ENCODE measurements at places on chromosomes 3 and 15. TPM values are rescaled to one million over a fixed set of nuclear protein-coding genes. Genes with fewer than 3 reads are reported as not detected.
A peak's percentile ranks its signal among the peaks of the same experiment; 100 is the strongest.

- no peaks in the 10 kb centered on the region for H3K36me3 ChIP-seq
- no peak for DNase-seq
- no peak overlapping the region for H3K27ac ChIP-seq
- H3K4me1 ChIP-seq = no peaks in the 10 kb centered on the region
- H3K27me3 ChIP-seq = peaks cover 2% of the 10 kb centered on the region
Observed at GRCh38 chr3:81723732-81724313, 37.6 kb downstream of the GBE1 start.

- H3K36me3 ChIP-seq = no peaks in the 10 kb centered on the region
- no peak overlapping the region for H3K4me3 ChIP-seq
- no peaks in the 10 kb centered on the region for H3K27me3 ChIP-seq
- H3K4me1 ChIP-seq = no peaks in the 10 kb centered on the region
- H3K27ac ChIP-seq = no peak overlapping the region
Observed at GRCh38 chr3:171959532-171960089, 79.8 kb upstream of the FNDC3B start.

Gene HTD2
- 7.4 TPM for total RNA-seq

DNA sequence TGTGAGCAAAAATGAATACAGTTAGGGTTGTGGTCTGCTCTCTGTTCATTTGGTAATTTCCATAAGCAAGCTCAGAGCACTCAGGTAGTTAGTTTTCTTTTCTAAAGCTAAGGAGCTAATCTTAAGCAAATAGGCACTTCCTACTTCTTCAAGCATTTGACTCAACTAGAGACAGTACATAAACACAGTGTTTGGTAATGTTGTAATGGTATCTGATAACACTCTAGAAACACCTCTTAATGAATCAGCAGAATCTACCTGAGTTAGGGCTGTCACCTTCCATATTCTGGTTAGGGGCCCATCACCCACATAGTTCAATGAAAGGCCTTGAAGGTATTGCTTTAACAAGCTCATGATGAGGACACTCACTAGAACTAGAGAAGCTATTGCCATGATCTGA lies 83.1 kb downstream of the PLCH1 start:
- H3K4me1 ChIP-seq = no peaks in the 10 kb centered on the region
- no peak overlapping the region for H3K27ac ChIP-seq
- no peaks in the 10 kb centered on the region for H3K36me3 ChIP-seq
- H3K4me3 ChIP-seq = no peak overlapping the region
- peaks cover 2% of the 10 kb centered on the region for H3K27me3 ChIP-seq
- no peak for DNase-seq

Gene SLC2A2
- not detected for total RNA-seq

DNA sequence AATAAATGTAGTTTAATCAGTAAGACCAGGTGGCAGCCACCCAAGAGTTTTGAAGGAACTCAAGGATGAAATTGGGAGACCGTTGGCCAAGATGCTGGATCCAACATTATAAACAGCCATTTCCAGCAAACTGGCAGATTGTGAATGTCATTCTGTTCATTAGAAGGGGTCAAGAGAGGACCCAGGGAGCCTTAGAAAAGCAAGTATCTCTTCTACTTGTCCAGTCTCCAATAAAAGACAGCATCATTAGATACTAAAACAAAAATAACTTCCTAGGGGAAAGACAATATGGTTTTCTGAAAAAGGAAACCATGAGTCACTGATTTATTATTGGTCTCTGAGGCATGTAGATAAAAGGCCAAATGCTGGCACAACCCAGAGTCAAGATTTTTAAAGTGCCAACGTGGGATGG lies 67.9 kb downstream of the GADL1 start:
- no peak overlapping the region for H3K4me3 ChIP-seq
- no peak for DNase-seq
- H3K36me3 ChIP-seq = no peaks in the 10 kb centered on the region
- no peaks in the 10 kb centered on the region for H3K4me1 ChIP-seq
- H3K27me3 ChIP-seq = no peaks in the 10 kb centered on the region

Gene LDHAL6B
- not detected for total RNA-seq

Gene SEMA3G
- total RNA-seq = 0.59 TPM

DNA sequence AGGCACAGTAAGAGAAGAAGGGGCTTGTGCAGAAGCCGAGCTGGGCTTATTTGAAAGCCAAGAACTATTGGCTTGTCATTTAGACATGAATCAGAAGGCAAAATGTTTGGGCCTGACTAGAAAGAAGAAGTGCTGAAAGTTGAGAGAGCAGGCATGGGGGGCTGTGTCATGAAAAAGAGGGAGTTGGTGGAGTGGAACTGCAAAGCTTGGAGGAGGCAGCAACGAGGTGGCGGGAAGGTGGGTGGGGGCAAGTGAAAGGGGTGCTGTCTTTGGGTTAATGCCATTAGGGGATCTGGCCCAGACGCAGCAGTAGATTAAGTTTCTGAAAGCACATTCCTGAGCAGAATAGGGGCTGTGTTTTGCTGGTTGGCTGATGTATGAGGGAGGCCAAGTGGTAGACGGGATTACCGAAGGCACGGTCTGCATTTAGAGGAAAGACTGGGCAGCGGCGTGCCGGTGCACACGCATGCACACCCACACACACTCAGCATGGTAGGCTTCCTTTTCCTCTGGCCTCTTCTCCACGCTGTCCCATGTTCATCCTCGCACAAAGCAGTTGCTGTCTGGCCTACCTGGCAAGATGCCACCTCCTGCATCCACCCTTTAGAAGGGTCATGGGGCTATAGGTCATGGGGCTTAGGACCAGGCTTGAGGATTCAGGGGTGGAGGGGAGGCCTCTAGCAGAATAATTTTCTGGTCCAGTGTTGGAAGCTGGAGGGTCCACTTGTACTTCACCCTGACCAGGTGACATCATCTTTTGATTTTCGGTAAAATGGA lies 43.0 kb downstream of the BOC start:
- H3K36me3 ChIP-seq = no peaks in the 10 kb centered on the region
- H3K27ac ChIP-seq = peak overlapping the region; percentile 29
- H3K4me1 ChIP-seq = peaks cover 33% of the 10 kb centered on the region
- H3K4me3 ChIP-seq = no peak overlapping the region
- peaks cover 2% of the 10 kb centered on the region for H3K27me3 ChIP-seq

Gene TPRG1
- 1.3 TPM for total RNA-seq

Gene APOD
- not detected for total RNA-seq

DNA sequence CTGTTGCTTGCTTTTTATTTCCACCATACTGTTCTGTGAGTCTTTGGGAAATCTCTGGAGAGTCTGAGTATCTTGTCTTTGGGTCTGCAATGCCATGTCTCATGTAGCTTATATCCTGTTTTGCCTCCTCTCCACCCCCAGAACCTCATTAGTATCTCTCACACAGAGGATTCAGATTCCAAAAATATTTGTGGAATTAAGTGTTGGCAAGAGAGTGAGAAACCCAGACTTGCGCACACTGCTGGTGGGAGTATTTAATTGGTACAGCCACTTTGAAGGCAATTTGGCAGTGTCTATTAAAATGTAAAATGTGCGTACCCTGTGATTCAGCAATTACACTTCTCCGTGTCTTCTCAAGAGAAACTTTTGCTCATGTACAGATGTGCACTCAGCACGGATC lies 68.6 kb downstream of the ZNF621 start:
- H3K27me3 ChIP-seq = no peaks in the 10 kb centered on the region
- H3K4me3 ChIP-seq = no peak overlapping the region
- no peaks in the 10 kb centered on the region for H3K36me3 ChIP-seq
- DNase-seq = no peak
- no peaks in the 10 kb centered on the region for H3K4me1 ChIP-seq

GRCh38 chr3:129603991-129604749 lies 2.3 kb downstream of the PLXND1 start:
- peak overlapping the region; percentile 72 for H3K4me3 ChIP-seq
- no peak for DNase-seq
- peaks cover 14% of the 10 kb centered on the region for H3K27me3 ChIP-seq
- H3K27ac ChIP-seq = peak overlapping the region; percentile 38

GRCh38 chr15:92528736-92529135 lies 126.8 kb downstream of the FAM174B start:
- DNase-seq = no peak
- no peak overlapping the region for H3K27ac ChIP-seq
- H3K4me3 ChIP-seq = no peak overlapping the region
- peaks cover 7% of the 10 kb centered on the region for H3K4me1 ChIP-seq
- peaks cover 22% of the 10 kb centered on the region for H3K36me3 ChIP-seq
- H3K27me3 ChIP-seq = peaks cover 2% of the 10 kb centered on the region

DNA sequence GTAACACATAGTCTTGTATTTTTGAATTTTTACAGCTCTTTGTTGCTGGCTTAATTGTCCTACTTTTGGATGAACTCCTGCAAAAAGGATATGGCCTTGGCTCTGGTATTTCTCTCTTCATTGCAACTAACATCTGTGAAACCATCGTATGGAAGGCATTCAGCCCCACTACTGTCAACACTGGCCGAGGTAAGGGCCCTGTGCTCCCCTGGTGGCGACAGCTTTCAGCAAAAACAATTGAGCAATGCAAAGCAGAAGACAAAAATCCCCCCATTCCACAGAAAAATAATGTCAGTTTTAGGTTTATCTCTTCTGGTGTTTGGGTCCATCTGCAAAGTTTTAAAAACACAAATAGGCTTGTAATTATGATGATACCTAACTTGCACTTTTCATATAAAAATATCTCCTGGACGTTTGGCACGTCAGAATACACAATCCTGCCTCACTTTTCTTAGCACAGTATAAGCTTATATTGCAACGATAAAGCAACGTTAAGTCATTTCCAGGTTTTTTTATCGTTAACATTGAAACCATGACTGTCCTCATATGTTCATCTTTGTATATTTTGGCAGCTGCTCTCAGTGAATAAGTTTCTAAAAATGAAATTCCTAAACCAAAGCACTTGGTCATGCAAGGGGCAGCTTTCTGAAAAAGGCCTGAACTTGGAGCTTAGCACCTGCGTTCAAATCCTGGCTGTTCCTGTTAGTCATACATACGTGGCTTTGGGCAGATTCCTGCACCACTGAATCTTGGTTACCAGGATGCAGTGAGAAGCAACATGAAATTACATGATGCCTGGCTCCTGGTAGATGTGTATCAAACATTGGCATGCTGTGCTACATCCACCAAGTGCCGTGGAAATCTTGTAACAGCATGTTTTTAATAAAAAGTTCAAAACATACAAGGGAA lies 8.5 kb downstream of the SEC61A1 start:
- H3K27me3 ChIP-seq = peaks cover 5% of the 10 kb centered on the region
- H3K27ac ChIP-seq = no peak overlapping the region
- no peak overlapping the region for H3K4me3 ChIP-seq
- H3K4me1 ChIP-seq = peaks cover 3% of the 10 kb centered on the region

Gene TRPM1
- not detected for total RNA-seq

DNA sequence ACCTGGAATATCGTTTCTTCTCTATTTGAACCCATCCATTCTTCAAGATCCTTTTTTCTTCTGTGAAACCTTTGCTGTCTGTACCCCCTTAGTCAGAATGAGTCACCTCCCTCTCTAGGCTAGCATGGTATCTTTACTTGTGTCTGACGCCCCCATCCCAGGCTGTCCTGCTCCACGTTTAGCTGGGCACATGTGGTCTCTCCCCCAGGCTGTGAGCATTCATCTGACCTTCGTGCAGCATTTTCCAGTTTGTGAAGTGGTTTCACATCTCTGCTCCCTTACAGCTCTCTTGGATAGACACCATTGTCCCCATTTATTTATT lies 14.3 kb upstream of the TLE3 start:
- peaks cover 9% of the 10 kb centered on the region for H3K4me1 ChIP-seq
- DNase-seq = no peak
- H3K27ac ChIP-seq = peak overlapping the region; percentile 78

GRCh38 chr3:1578124-1578806 lies 485.4 kb downstream of the CNTN6 start:
- no peak for DNase-seq
- H3K4me3 ChIP-seq = no peak overlapping the region
- no peak overlapping the region for H3K27ac ChIP-seq
- no peaks in the 10 kb centered on the region for H3K36me3 ChIP-seq
- no peaks in the 10 kb centered on the region for H3K27me3 ChIP-seq
- no peaks in the 10 kb centered on the region for H3K4me1 ChIP-seq

Gene GOLGA8N
- not detected for total RNA-seq

GRCh38 chr3:44948239-44948638 lies 27.7 kb downstream of the ZDHHC3 start:
- H3K27ac ChIP-seq = no peak overlapping the region
- no peaks in the 10 kb centered on the region for H3K36me3 ChIP-seq
- peaks cover 8% of the 10 kb centered on the region for H3K4me1 ChIP-seq
- no peak overlapping the region for H3K4me3 ChIP-seq

Gene GOLGA8S
- not detected for total RNA-seq

DNA sequence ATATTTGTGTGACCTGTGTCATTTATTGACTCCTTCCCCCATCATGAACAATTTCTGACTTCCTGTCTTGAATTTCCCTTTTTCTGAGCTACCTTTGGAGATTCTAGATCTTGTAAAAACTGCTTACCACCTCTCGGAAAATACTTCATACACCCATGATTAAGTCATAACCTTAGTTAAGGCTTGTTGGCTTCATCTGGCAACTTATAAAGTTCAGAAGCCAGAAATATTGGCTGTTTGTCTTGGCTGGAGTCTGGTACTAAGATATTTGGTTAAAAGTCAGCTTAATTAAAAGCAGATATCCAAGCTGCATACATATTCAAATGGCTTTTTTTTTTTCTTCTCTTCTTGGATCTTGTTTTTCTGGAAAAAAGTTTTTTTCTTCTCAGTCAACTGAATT lies 37.3 kb upstream of the B3GALNT1 start:
- no peak overlapping the region for H3K27ac ChIP-seq
- H3K4me1 ChIP-seq = no peaks in the 10 kb centered on the region
- H3K36me3 ChIP-seq = peaks cover 13% of the 10 kb centered on the region
- no peak for DNase-seq
- peaks cover under 1% of the 10 kb centered on the region for H3K27me3 ChIP-seq

- no peaks in the 10 kb centered on the region for H3K4me1 ChIP-seq
- DNase-seq = no peak
- H3K27ac ChIP-seq = no peak overlapping the region
- no peaks in the 10 kb centered on the region for H3K27me3 ChIP-seq
Observed at GRCh38 chr3:88044411-88044810, 14.4 kb downstream of the CGGBP1 start.

- no peaks in the 10 kb centered on the region for H3K36me3 ChIP-seq
- no peak overlapping the region for H3K4me3 ChIP-seq
- no peaks in the 10 kb centered on the region for H3K4me1 ChIP-seq
- no peak for DNase-seq
- H3K27ac ChIP-seq = no peak overlapping the region
- H3K27me3 ChIP-seq = no peaks in the 10 kb centered on the region
Observed at GRCh38 chr3:126167566-126167965, 12.8 kb downstream of the ALDH1L1 start.

Gene TMEM40
- not detected for total RNA-seq

- no peaks in the 10 kb centered on the region for H3K4me1 ChIP-seq
- no peaks in the 10 kb centered on the region for H3K27me3 ChIP-seq
- no peaks in the 10 kb centered on the region for H3K36me3 ChIP-seq
Observed at GRCh38 chr3:34207002-34207401, 408.6 kb downstream of the PDCD6IP start.

Gene CFAP100
- total RNA-seq = not detected

DNA sequence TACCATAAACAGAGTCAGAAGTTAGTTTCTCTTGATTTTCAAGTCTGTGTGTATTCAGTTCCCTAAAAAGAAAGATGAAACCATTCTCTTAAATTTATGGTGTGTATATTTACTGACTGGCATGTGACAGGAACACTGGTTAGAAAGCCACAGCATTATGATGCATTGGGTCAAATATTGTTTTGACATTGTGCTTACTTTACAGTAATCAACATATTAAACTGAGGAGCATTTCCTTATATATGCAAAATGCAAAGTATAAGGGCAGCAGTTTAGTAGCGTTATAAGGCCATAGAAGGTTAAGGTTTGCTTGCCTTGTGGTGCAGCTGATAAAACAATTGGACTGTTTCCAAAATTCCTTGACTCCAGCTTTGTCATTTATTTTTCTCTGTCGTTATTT lies 72.9 kb downstream of the EPHA3 start:
- H3K27me3 ChIP-seq = no peaks in the 10 kb centered on the region
- H3K4me1 ChIP-seq = peaks cover 17% of the 10 kb centered on the region
- no peak overlapping the region for H3K27ac ChIP-seq
- no peaks in the 10 kb centered on the region for H3K36me3 ChIP-seq

GRCh38 chr3:187291512-187292132 lies at the start of gene MASP1:
TSS of gene MASP1 (minus strand) at chr3:187291737. CDS start at chr3:187291632, 105 bp downstream.
- peak; percentile 22 for DNase-seq
- no peaks in the 10 kb centered on the region for H3K36me3 ChIP-seq
- H3K27me3 ChIP-seq = peaks cover 6% of the 10 kb centered on the region
- peak within 1 kb of the TSS; percentile 36 for H3K27ac ChIP-seq

Data from glutamatergic neuron (in vitro differentiated cells).